Fibroblast of villous mesenchyme (primary cell): ENCODE measurements at places on chromosomes 12 and 14.

- DNase-seq = no peak
These were observed 96.1 kb upstream of the EGLN3 start for GRCh38 chr14:34046799-34047520.

DNA sequence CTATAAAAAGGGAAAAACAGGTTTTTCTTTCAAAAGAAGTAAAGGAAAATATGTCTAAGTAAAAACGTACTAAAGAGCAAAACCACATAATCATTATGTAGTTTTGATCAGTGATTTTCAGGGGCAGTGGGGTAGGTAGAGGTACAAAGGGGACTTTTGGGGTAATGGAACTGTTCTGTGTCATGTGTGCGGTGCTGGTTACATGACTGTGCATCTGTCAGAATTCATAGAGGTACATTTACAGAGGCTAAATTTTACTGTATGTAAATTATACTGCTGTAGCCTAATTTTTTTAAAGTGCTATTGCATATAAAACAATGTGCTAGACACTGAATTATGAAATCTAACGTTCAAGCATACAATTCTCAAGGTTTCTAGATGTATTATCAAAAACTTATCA, 2.0 kb downstream of the ESR2 start:
- DNase-seq = no peak

DNA sequence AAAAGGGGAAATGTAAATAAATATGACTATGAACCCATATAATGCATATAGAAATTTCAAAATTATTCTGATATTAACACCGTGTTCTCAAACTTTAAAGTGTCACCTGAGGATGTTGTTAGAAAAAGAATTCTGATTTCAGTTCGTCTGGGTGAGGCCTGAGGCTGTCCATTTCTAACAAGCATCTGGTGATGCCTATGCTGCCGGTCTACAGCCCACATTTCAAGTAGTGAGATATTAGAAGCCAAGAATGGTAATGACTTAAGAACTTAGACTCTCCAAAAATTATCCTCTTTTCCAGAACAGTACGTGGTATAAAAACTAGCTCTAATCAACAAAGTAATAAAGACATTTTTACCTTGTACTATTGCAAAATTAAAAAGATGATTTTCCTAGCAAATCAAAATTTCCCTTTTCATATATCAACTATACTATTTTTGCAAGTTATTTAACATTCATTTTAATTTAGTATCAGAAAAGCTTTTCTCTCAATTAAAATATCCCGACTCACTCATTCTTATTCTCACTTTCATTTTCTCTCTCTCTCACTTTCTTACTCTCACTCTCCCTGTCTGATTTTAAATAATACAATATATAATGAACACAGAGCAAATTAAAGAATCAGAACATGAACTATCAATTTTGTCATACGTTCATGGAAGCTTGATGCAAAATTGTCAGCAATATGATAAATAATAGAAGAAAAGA, 35.0 kb downstream of the PIK3C2G start:
- no peak for DNase-seq

DNA sequence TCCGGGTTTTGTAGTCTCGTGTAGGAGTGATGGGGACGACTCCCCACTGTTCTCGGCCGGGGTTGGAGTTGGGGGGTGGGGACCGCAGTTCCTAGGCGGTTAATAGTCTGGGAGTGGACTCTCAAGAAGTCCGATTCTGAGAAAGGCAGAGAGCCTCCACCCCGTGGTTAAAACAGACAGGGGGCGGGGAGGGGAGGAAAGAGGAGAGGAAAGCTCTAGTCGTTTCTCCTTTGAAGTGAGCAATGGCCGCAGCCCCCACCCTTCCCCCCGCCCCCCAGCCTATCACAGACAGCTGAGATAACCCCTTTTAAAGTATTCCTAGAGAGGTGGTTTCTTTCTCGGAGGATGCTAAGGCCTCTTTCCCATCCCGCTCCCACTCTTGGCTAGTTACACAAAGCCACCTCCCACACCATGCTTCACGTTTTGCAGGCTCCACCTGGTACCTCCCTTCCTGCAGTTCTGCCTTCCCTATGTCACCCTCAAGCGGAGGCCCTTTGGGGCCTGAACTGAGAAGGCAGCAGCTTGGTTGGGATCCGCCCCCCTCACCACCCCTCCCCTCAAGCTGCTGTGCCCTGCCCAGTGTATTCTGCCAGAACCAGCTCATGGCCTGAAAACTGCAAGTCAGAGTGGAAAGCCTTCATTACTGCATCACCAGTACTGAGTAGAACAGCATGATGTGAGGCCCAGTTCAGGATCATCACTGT, 853 bp downstream of the USP5 start:
- DNase-seq = peak; percentile 72

DNA sequence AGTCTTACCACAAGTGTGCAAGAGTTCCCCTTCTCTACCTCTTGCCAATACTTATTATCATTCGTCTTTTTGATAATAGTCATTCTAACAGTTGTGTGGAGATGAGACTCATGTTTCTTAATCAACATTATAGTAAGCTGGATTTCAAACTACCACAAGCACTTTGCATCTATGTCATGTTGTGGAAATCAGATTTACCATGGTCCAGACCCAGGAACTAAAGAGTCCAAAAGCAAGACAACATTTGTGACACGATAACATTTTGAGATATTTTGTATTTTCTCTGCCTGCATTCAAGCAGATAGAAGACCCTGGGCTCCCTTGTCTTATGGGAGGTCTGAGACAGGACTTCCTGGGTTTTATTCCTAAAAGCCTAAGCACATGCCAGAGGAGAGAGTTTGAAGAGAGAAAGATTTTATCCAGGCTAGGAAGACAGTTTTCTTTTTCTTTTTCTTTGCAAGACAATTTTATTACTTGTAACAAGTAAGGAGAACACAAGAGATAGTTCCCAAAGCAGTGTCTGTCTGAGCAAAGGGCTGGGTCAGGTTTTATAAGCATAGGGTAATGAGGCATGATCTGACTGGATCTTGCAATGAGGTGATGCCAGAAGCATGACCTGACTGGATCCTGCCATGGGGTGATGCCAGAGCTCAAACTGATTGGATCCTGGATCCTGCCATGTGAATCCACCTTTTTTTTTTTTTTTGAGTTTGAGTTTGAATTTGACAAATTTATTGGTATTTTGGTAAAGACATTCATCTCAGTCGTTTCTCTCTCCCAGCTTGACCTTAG, 180.5 kb upstream of the HMGA2 start:
- no peak for DNase-seq

- peak; percentile 98 for DNase-seq
These were observed 4.3 kb downstream of the DLST start for GRCh38 chr14:74886001-74886400.
